ENCODE measurements at places on chromosomes 12 and 14.

GRCh38 chr12:105765053-105766014 is 373.4 kb downstream of the NUAK1 start:
- no peak for DNase-seq

GRCh38 chr12:210277-211141 is 3.4 kb downstream of the SLC6A12 start:
- DNase-seq = no peak

- DNase-seq = peak; percentile 29
These were observed 26.8 kb downstream of the CEP170B start for GRCh38 chr14:104891664-104892530.

GRCh38 chr12:115464661-115465060 is 780.7 kb upstream of the TBX3 start:
- DNase-seq = no peak

DNA sequence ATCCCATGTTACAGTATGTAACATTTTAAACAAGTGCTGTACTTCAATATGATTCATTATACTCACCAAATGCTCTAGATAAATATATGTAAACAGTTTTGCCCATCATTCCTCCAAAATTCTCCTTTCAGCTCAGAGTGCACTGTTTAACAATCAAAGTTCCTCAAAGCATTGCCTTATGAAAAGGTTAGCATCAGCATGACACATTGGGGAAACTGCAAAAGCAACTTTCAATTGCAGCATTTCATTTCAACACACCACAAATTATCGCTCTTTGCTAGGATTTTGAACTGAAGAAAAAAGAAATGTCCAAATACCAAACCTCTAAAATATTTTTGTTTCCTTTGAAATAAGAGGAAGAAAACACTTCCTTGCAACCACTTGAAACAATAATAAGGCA is 413.2 kb downstream of the FLRT2 start:
- no peak for DNase-seq

DNA sequence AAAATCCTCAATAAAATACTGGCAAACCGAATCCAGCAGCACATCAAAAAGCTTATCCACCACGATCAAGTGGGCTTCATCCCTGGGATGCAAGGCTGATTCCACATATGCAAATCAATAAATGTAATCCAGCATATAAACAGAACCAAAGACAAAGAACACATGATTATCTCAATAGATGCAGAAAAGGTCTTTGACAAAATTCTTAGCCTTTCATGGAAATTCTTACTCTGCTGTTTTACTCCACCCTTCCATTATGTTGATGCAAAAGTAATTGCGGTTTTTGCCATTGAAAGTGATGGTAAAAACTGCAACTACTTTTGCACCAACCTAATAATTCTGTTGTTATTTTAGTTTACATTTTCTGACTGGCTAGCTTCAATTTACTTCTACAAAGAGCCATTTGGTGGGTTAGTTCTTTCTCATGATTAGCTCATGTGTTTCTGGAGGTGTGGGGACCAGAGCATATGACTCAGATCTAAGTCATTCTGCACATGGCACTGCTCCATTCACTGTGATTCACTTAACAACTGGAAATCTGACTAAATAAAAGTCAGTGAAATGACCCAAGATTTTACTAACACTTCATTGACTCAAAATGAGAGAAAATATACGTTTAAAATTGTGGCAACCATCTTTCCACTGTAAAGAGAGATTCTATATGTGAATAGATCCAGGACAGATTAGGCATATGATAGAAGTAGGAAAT is 99.9 kb downstream of the TMTC3 start:
- no peak for DNase-seq

GRCh38 chr14:81589381-81590065 is 55.9 kb upstream of the SEL1L start:
- no peak for DNase-seq
